ENCODE measurements at places on chromosomes 5 and 9. TPM values are rescaled to one million over a fixed set of nuclear protein-coding genes. Genes with fewer than 3 reads are reported as not detected.

Gene PSD2
- not detected for total RNA-seq

DNA sequence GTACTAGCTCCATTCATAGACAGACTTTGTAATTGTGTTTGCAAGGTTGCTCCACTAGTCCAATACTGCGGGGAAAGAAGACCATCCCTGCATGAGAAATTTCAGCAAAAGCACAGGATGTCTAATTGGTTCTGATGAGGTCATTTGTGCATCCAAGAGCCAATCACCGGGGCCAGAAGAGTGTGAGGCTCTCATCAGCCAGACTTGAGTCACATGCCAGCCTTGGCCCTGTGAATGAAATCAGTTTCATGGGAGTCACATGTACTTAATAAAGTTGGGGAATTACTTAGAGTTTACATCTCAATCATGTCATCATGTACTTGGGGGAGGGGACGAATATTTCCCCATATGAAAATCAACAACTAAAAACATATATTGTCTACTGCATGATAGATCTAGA is 1236.0 kb downstream of the MAT2B start:
- no peak for DNase-seq
- no peak overlapping the region for H3K4me3 ChIP-seq
- no peak overlapping the region for H3K27ac ChIP-seq
- H3K4me1 ChIP-seq = no peaks in the 10 kb centered on the region

GRCh38 chr5:90015584-90016018 is 394.0 kb downstream of the CETN3 start:
- no peaks in the 10 kb centered on the region for H3K36me3 ChIP-seq
- no peaks in the 10 kb centered on the region for H3K4me1 ChIP-seq

DNA sequence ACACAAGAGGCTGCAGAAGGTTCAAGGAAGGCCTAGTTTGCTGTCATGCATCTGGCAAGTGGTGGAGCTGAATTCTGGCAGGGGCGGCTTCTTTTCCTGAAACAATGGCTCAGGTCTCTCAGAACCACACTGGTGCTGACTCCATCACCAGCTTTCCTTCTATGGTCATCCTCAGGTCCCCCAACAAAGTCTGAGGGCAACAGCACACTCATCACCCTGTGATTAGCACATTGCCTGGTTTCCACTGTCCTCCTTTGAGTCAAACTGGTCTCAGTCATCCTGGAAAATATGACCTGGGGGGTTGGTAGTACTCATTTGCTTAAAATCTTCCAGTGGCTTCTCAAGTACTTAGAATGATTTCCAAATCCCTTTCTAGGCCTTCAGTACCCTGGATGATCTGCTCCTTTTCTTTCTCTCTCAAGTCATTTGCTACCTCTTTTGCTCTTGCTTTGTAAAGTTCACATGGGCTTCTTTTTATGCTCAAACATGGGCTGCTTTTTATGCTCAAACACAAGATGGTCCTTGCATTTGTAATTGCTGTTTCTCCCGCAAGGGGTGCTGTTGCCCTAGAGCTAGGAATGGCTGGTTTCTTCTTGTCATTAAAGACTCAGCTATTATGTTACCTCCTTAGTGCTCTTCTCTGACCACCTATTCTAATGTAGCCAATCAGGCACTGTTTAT is 144.9 kb downstream of the ALDH1A1 start:
- no peaks in the 10 kb centered on the region for H3K4me1 ChIP-seq
- H3K4me3 ChIP-seq = no peak overlapping the region
- H3K27ac ChIP-seq = no peak overlapping the region
- H3K36me3 ChIP-seq = no peaks in the 10 kb centered on the region
- no peaks in the 10 kb centered on the region for H3K27me3 ChIP-seq

Gene CWC27
- 24.3 TPM for total RNA-seq

Gene PRKAA1
- total RNA-seq = 83.1 TPM

DNA sequence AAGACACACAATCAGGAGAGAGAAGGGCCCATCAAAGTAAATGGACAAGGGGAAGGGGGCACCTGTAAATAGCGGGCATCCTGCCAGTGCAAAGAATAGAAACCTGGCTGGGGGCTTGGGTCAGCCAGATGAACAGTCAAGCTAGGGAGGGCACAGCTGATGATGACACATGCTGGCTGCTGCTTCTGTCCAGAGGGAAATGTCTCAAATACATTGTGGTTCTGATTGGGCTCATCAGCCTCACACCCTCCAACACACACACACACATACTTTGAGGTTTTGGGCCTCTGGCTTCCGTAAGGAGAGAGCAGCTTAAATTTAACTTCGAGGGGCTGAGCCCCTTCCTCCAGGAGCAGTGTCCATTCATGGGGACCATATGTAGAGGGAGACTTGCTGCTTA is 27.6 kb upstream of the SPATA31E1 start:
- DNase-seq = no peak
- H3K36me3 ChIP-seq = no peaks in the 10 kb centered on the region
- H3K4me3 ChIP-seq = no peak overlapping the region
- no peak overlapping the region for H3K27ac ChIP-seq
- H3K27me3 ChIP-seq = no peaks in the 10 kb centered on the region
- no peaks in the 10 kb centered on the region for H3K4me1 ChIP-seq

- no peak overlapping the region for H3K27ac ChIP-seq
- no peak overlapping the region for H3K4me3 ChIP-seq
- H3K4me1 ChIP-seq = no peaks in the 10 kb centered on the region
- no peak for DNase-seq
Measured at GRCh38 chr5:142630927-142631539, 54.9 kb downstream of the FGF1 start.

- peaks cover 42% of the 10 kb centered on the region for H3K36me3 ChIP-seq
- H3K27ac ChIP-seq = no peak overlapping the region
- no peaks in the 10 kb centered on the region for H3K27me3 ChIP-seq
- no peak for DNase-seq
- no peaks in the 10 kb centered on the region for H3K4me1 ChIP-seq
Measured at GRCh38 chr9:19114680-19115270, 12.1 kb upstream of the HAUS6 start.

GRCh38 chr5:78506261-78507024 is 142.1 kb downstream of the LHFPL2 start:
- DNase-seq = no peak
- no peaks in the 10 kb centered on the region for H3K36me3 ChIP-seq
- H3K4me3 ChIP-seq = no peak overlapping the region
- H3K27ac ChIP-seq = no peak overlapping the region

Gene CER1
- not detected for total RNA-seq

GRCh38 chr5:1393571-1394501 is 48.9 kb upstream of the CLPTM1L start:
- H3K4me3 ChIP-seq = no peak overlapping the region
- no peaks in the 10 kb centered on the region for H3K27me3 ChIP-seq
- no peak for DNase-seq
- no peak overlapping the region for H3K27ac ChIP-seq
- no peaks in the 10 kb centered on the region for H3K4me1 ChIP-seq

DNA sequence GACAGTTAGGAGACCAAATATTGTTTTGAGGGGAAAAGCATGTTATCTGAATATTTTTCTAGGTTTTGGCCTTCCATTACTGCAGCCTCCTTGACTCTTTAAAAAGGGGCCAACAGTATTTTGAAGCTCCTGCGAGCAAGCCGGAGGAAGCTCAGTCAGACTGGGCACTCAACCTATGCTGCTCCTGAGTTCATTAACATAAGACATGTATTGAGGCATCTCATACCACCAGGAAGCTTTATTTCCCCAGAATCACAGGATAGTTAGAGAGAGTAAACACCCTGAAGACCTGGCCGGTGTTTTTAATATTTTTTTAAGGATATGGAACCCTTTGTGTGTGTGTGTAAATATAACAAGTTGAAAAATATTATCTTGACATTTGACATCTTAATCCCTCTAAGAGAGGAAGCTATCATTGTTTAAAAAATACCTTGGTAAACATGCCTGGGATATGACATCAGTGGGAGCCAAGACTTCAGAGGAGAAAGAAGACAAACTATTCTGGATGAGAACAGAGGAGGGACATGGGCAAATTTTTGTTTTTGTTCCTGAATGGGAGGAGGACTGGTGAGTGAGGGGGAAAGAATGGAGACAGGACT is 139.3 kb upstream of the SLIT3 start:
- H3K36me3 ChIP-seq = no peaks in the 10 kb centered on the region
- no peaks in the 10 kb centered on the region for H3K27me3 ChIP-seq
- no peak overlapping the region for H3K27ac ChIP-seq
- no peak overlapping the region for H3K4me3 ChIP-seq

GRCh38 chr9:25094518-25094917 is 548.8 kb upstream of the IZUMO3 start:
- H3K36me3 ChIP-seq = no peaks in the 10 kb centered on the region
- H3K27ac ChIP-seq = no peak overlapping the region
- no peak overlapping the region for H3K4me3 ChIP-seq
- H3K4me1 ChIP-seq = no peaks in the 10 kb centered on the region
- DNase-seq = no peak

Gene NRARP
- total RNA-seq = 1.8 TPM

- H3K4me1 ChIP-seq = no peaks in the 10 kb centered on the region
- H3K27ac ChIP-seq = no peak overlapping the region
- no peaks in the 10 kb centered on the region for H3K27me3 ChIP-seq
- H3K36me3 ChIP-seq = no peaks in the 10 kb centered on the region
Measured at GRCh38 chr5:175235251-175235960, 208.6 kb downstream of the DRD1 start.

DNA sequence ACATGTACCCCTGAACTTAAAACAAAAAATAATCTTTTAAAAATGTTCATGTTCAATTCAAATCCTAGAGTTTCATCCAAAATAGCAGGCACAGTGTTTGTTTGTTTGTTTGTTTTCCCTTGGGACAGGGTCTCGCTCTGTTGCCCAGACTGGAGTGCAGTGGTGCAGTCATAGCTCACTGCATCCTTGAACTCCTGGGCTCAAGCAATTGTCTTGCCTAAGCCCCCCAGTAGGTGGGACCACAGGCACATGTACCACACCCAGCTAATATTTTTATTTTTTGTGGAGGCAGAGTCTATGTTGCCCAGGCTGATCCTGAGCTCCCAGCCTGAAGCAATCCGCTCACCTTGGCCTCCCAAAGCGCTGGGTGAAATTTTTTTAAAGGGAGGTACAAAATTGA is 5.0 kb upstream of the POLR1E start:
- H3K36me3 ChIP-seq = no peaks in the 10 kb centered on the region
- no peak overlapping the region for H3K4me3 ChIP-seq
- no peaks in the 10 kb centered on the region for H3K27me3 ChIP-seq
- DNase-seq = no peak
- H3K27ac ChIP-seq = no peak overlapping the region

Measured in thyroid gland (tissue), 4 donors.